Breast epithelium (tissue), 4 donors: ENCODE measurements at places on chromosomes 12 and 14.

DNA sequence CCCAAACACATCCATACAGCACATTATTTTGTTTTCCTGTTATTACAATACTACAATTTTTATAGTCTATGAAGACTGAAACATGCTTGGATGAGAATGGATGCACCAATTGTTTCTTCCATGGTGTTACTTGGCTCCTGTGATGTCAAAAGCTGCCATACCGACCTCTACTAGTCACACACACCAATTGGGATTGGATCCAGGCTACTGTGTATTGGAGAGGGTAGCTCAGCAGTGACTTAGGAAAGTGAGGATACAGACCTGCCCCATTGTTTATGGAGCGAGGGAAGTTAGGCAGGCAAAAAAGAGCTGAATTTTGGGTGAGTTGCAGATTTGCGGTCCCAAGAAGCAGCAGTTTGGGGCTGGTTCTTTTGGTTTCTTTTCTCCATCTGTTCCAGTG is 30.8 kb upstream of the AKAP6 start:
- H3K27me3 ChIP-seq: no peaks in the 10 kb centered on the region
- H3K4me3 ChIP-seq: no peak overlapping the region
- DNase-seq: no peak

- H3K27me3 ChIP-seq: no peaks in the 10 kb centered on the region
- no peaks in the 10 kb centered on the region for H3K4me1 ChIP-seq
- H3K36me3 ChIP-seq: no peaks in the 10 kb centered on the region
These were observed 97.3 kb upstream of the RBM19 start for GRCh38 chr12:114063435-114063834.

GRCh38 chr12:93186131-93186530 is 191.6 kb upstream of the NUDT4 start:
- H3K36me3 ChIP-seq: no peaks in the 10 kb centered on the region
- no peaks in the 10 kb centered on the region for H3K4me1 ChIP-seq
- no peak for DNase-seq
- no peak overlapping the region for H3K27ac ChIP-seq

DNA sequence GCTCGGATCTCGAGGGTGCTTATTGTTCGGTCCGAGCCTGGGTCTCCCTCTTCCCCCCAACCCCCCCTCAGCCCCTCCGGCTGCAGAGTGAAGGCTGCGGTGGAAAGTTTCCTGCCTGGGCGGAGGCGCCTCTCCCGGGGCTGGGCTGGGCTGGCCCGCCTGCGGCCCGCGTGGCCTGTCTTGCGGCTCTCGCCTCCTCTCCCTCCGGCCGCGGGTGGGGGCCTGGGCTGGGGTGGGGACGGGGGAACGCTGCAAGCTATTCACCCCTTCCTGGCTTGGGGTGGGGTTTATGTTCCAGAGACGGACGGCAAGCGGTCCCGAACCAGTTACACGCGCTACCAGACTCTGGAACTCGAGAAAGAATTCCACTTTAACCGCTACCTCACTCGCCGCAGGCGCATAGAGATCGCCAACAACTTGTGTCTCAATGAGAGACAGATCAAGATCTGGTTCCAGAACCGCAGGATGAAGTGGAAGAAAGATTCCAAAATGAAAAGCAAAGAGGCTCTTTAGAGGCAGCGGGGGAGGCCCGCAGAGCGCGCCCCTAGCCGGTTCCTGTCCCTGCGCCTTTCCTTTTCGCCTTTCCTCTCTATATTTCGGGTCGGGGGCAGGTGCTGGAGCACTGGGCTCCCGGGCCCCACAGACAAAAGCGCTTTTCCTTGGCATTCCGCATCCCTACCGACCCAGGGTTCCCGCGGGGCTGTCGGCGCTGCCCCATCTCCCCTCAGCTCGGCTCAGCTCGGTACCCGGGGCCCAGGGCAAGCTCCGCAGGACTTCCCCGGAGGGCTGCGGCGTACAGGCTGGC is 1.3 kb downstream of the HOXC5 start:
- H3K27ac ChIP-seq: peak overlapping the region; percentile 71
- no peak for DNase-seq
- no peaks in the 10 kb centered on the region for H3K27me3 ChIP-seq

DNA sequence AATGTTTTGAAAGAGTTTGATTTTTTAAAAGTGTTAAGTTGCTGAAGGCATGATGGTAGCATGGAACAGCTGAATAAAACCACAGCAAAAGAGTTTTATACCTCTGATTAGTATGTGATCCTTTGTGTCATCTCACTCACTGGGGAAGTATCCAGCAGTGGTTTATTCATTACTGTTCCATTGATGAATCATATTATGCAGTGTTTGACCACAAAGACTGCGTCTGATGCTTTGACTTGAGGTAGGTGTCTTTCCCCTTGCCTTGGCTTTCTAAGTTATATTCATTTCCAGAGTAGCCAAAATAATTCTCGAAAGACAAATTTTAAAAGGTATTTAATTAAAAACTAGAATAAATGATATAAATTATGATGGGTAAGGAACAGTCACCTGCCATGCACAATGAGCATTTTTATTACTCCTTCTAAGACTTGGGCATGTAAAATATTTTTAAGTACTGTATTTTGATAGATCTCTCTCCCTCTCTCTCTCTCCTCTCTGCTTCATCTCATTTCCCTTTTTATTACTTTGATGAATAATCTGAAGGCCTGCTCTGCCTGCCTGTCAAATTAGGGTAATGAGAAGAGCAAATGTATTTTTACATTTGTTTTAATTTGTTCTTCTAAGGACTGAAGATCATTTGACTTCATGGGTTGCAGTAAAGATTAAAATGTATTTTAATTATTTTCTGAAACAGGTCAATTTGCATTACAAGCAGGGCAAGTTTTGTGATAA is 164.9 kb downstream of the NAV3 start:
- H3K27me3 ChIP-seq: no peaks in the 10 kb centered on the region
- H3K36me3 ChIP-seq: no peaks in the 10 kb centered on the region
- no peaks in the 10 kb centered on the region for H3K4me1 ChIP-seq
- no peak for DNase-seq
